Fibroblast of skin of right biceps (primary cell): ENCODE measurements at places on chromosomes 4 and X.

GRCh38 chrX:17021851-17022604 is 75.6 kb downstream of the REPS2 start:
- DNase-seq, result peak; percentile 79

- no peak for DNase-seq
Observed at GRCh38 chr4:29467044-29467717, 1253.0 kb upstream of the PCDH7 start.

- peak; percentile 28 for DNase-seq
Observed at GRCh38 chr4:105197777-105198176, 51.1 kb downstream of the TET2 start.

- DNase-seq, result no peak
Observed at GRCh38 chrX:38293741-38294140, 33.6 kb downstream of the RPGR start.

DNA sequence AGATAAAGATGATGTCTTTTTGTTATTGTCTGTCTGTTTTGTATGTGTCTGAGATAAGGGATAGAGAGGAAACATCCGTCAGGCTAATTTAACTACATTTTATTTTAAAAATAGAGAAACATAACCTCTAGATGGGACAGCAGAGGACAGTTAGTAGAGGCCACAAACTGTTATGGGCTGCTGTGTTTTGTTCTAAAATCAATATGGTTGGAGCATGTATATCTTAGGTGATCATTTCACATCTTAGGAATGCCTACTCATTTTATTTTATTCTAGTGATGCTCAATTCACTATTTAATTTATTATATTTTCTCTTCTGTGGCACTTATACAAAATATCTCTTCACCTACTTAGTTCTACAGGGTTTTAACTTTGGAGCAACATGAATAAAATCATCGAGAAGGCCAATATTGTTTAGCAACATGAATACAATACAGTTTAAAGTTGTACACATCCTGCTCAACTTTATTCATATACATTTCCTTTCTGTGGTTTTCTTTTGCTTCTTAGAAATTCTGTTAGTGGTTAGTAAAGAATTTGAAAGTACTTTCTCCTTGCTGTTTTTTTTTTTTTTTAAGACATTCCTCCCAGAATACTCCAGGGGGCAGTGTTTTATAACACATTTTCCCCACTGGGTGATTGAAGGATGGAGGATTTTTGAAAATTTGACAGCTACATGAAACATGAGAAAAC is 392.9 kb downstream of the UNC5C start:
- peak; percentile 67 for DNase-seq

- no peak for DNase-seq
Observed at GRCh38 chr4:125297116-125297515, 17.6 kb upstream of the FAT4 start.

- DNase-seq, result no peak
Observed at GRCh38 chrX:7283741-7284140, 135.8 kb upstream of the PUDP start.

DNA sequence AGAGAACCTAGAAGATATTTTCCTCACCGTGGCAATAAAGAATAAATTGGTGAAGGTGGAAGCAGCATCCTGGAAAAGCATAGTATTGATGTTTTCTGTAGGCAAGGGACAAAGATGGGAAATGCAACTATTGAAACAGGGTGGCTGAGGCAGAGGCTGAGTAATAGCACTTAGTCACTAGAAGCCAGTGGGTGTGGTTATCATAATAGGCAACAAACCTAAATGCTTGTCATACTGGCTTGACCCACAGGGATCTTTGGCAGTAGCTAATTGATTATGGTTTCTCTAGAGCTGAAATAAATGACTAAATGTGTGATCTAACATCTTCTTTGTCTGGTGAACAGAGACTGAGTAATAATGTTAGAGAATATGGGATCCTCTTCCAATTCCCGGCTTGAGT is 353.6 kb upstream of the RPS6KA3 start:
- DNase-seq, result peak; percentile 83

GRCh38 chrX:75638332-75638731 is 115.5 kb upstream of the ZDHHC15 start:
- no peak for DNase-seq

GRCh38 chrX:6852869-6853268 is 294.6 kb upstream of the STS start:
- no peak for DNase-seq

GRCh38 chr4:5749568-5749967 is 38.6 kb downstream of the EVC start:
- no peak for DNase-seq

DNA sequence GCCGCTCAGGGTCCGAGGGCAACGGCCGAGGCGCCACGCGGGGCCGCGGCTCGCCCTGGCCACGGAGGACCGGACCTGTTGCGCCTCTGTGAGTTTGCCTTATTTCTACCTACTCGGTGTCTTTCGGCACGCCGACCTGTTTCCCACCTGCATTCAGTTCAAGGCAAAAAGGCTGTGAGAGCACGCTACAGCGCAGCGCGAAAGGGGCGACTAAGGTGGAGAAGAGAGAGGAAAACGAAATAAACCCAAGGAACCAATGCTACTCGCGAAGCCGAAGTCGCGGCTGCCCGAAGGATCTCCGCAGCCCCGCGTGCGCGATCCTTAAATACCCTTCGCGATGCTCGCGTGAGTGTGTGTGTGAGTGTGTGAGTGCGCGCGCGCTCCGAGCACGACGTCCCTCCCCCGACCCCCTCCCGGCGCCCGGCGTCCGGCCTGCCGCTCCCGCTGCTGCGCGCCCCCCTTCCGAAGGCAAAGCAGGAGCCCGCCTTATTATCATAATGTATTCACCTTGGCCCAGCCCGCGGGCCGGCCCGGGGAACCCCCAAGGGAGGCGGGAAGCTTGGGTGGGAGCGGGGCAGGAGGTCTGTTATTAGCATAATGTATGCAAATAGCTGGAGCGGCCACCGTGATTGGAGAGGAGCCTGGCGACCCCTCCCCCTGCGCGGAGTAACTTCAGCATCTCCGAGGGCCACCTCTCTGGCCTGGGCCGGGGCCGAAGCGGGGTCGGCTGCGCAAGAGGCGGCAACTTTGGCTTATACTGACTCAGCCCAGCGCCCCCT is at the start of gene COL25A1:
COL25A1 (minus strand) TSS at position 298 of the 779 bp plus-strand sequence.
- peak; percentile 72 for DNase-seq

GRCh38 chrX:9853307-9853706 is 67.1 kb downstream of the SHROOM2 start:
- no peak for DNase-seq

- DNase-seq, result no peak
Observed at GRCh38 chrX:24862343-24862742, 153.4 kb downstream of the ARX start.

DNA sequence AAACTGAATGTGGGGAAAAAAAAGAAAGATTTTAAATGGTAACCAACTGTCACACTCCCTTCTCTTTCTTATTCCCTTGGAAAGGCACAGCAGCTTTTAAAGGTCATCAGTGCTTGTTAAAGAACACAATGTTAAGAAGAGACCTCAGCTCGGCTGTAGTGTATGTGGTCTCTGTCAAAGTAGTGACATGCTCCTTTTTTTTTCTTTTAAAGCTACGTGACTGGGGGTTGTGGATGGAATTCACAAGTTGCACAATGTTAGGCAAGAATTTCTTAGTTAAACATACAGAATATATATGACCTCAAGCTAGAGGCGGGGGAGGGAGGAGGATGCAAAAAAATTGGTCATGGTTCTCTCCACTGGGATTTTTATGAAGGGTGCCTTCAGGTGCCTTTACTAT is 45.6 kb downstream of the OCRL start:
- DNase-seq, result peak; percentile 58

- peak; percentile 4 for DNase-seq
Observed at GRCh38 chrX:138945219-138945618, 233.7 kb upstream of the FGF13 start.

- DNase-seq, result peak; percentile 61
Observed at GRCh38 chr4:57426779-57427395, 316.7 kb upstream of the IGFBP7 start.

GRCh38 chr4:37998226-37998625 is 38.0 kb downstream of the PTTG2 start:
- DNase-seq, result no peak

DNA sequence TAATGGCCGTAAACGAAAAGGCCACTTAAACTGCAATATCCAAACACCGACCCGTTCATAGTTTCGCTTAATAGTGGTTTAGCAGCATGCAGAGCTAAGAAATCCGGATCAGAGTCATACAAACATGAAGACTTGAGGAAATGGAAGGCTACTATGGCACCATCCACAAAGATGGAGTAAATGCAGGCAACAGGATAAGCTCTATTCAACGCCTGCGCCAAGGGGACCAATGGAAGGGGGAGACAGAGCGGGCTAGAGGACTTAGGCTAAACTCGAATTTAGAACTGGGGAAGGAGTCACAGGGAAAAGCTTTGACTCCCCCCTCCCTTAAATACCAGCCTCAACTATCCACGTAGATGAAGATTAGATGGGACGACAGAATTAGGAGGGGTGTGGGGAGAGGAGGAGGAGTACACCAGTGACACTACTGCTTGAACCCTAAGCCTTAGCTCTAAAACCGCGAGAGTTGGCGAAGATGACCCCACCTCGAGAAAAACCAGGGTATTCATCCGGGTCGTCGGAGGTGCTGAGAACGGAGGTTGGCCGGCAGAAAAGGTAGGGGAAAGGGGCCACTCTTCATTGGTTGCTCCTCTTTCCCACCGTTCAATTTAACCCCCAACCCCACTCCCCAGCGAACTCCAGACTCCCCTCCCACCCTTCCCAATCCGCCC is 3.5 kb downstream of the HUWE1 start:
- peak; percentile 60 for DNase-seq

DNA sequence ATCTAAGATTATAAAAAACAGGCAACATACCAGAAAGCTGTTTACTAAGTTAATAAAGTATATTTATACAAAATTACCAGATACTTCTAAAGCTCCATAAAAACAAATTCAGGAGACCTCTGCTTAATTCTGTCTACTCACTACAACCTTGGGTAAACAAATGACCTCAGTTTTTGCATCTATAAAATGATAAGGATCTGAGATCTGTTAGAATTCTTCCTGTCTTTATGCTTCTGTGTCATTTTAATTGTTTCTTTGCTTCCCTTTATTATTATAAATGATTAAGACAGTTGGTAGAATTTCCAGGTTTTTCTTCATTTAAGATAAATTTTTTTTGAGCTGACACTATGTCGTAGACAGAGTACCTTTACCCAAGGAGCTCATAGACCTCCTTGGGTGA is 76.0 kb downstream of the ANK2 start:
- DNase-seq, result no peak

- peak; percentile 52 for DNase-seq
Observed at GRCh38 chr4:68175562-68176155, 46.0 kb upstream of the TMPRSS11F start.

- no peak for DNase-seq
Observed at GRCh38 chr4:8319061-8319460, 49.5 kb downstream of the HTRA3 start.

GRCh38 chr4:96352051-96352517 is 512.2 kb downstream of the PDHA2 start:
- no peak for DNase-seq

DNA sequence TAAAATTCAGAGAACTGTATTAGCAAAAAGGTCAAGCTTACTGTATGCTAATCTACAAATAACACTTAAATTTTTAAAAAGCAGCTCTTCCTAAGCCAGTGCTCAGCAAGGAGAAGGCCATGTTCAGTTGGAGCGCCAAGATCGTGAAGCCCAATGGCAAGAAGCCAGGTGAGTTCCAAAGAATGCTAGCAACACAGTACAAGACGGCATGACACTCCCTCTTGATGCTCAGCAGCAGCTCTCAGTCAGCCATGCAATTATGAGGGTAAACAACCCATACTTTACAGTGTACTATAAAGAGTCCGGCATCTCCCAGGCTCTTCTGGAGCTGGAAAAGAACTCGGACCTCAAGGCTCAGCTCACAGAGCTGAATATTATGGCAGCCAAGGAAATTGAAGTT is 34.9 kb downstream of the STX18 start:
- DNase-seq, result no peak

GRCh38 chrX:14697451-14697850 is 168.1 kb downstream of the GLRA2 start:
- peak; percentile 5 for DNase-seq

- peak; percentile 16 for DNase-seq
Observed at GRCh38 chrX:39144956-39145355, 343.7 kb downstream of the MID1IP1 start.

GRCh38 chr4:142416121-142416520 is 430.0 kb downstream of the INPP4B start:
- peak; percentile 70 for DNase-seq

DNA sequence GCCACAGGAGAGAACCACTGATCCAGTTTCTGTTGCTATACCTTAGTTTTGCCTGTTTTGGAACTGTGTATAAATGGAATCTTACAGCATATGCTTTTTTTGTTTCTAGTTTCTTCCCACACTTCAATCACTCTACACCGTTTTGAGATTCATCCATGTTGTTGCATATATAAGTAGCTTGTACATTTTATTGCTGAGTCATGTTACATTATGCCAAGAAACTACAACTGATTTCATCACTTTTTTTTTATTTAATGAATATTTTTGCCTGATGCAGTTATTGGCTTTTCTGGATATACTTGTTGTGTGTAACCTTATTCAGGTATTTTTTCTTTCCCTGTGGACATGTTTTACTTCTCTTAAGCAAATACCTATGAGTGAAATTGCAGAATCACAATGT is 1135.9 kb downstream of the RAPGEF2 start:
- DNase-seq, result peak; percentile 2

GRCh38 chr4:16626945-16627344 is 271.5 kb downstream of the LDB2 start:
- peak; percentile 96 for DNase-seq

- no peak for DNase-seq
Observed at GRCh38 chr4:42610941-42611340, 46.0 kb downstream of the ATP8A1 start.

DNA sequence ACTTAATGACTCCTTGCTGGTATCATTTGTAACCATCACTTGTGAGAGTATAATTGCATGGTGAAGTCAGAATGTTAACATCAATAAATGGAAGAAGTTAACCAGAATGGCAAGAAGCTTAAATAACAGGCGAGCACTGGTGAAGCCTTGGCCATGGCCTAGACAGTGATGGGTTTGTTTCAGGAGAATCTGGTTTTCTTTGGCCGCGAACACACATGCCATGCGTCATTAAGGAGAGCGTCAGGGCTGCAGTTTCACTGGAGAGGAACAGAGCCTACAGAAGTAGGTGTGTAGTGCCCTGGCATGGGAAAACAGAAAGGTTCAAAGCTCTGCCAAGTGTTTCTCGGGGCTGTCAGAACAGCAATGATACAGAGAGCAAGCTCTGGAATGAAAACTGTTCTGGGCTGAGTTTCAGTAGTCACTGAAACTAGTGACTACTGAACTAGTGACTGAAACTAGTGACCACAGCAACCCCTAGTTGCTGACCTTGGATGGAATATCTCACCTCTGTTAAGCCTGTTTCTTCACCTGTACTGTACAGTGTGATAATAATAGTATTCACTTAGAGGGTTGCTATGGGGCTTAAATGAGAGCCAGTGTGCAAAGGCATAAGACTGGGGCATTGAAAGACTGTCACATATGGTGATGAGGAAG is 93.8 kb downstream of the C4orf51 start:
- no peak for DNase-seq

DNA sequence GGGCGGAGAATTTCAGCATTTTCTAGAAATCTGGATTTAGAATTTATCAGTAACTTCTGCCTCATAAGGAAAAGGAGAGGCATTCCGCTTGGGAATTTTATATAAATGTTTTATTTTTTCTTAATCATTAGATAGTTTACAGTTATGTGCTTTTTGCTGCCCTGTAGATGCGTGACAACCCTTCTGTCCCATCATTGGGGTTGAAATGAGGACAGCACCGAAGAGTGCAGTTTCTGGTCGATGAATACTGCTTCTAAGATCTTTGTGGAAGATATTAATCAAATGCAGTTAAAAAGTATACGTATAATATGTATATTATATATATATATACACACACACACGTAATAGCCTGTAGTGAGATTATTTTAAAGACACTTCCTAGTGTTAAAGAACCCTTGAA is 1.5 kb downstream of the RBPJ start:
- DNase-seq, result no peak
